ENCODE measurements at places on chromosomes 2 and 18.
A peak's percentile ranks its signal among the peaks of the same experiment; 100 is the strongest.

GRCh38 chr2:26169681-26170414 lies 3.0 kb upstream of the GAREM2 start:
- DNase-seq: no peak

GRCh38 chr2:216956820-216957493 lies 97.1 kb upstream of the TNP1 start:
- no peak for DNase-seq

- no peak for DNase-seq
These were observed 49.1 kb downstream of the CCDC195 start for GRCh38 chr2:224666951-224667553.

DNA sequence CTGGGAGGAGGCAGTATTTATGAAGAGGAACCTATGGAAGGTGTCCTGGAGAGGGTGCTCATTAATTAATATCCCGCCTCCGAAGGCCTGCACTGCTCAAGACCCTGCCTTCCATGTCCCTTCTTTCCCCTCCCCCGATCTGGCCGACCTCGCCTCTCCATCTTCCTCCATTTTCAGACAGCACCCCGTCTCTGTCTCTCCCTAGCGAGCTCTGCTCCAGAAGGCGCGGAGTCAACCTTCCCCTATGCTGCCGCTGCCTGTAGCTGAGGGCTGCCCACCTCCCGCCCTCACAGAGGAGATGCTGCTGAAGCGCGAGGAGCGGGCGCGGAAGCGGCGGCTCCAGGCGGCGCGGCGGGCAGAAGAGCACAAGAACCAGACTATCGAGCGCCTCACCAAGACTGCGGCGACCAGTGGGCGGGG lies 1.1 kb upstream of the WBP1 start:
- DNase-seq: no peak

DNA sequence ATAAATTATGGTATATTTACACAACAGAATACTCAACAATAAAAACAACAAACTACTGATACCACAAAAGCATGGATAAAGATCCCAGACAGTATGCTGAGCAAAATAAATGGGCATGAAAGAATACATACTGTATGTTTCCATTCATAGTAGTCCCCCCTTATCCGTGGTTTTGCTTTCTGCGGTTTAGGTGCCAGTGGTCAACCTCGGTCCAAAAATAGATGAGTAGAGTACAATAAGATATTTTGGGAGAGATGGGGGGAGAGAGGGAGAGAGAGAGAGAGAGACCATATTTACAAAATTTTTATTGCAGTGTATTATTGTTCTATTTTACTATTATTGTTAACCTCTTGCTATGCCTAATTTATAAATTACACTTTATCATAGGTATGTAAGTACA lies 21.0 kb upstream of the TGFA start:
- DNase-seq: no peak

GRCh38 chr2:45390861-45391260 lies 220.2 kb downstream of the SRBD1 start:
- no peak for DNase-seq

GRCh38 chr2:97993926-97994325 lies 1.8 kb downstream of the TMEM131 start:
- DNase-seq: no peak

DNA sequence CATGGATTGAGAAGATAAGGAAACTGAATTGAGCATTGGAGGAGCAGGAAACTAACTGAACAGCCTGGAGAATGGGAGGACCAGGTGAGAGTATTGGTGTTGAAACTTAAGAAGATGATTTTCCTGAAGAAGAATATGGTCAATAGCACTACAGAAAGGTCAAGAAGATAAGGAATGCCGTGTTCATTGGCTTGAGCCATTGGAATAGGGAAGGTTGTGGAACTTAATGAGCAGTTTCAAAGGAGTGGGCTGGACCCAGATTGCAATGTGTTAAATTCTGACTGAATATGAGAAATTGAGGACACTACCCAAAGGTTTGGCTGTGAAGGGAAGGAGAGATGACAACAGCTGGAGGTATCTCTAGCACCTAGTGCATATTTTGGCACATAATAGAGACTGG lies 19.0 kb downstream of the KCMF1 start:
- DNase-seq: no peak

DNA sequence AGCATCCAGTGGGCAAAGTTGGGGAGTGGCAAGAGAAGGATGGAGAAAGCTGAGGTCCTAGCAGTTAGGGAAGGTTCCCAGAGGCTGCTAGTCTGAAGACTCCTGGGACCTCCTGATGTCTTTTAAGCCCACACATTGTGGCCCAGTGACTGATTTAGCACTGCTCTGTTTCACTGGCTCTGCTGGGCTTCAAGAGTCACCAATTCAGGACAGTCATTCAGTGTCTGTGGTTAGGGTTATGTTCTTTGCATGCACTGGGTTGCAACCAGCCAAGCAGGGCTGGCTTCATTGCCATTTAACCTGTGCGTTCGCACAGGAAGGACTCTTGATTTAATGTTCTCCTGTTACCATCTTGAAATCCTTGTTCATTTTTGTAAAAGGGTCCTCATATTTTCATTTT lies 199.2 kb downstream of the ICOS start:
- no peak for DNase-seq

GRCh38 chr2:141264848-141265247 lies 866.0 kb downstream of the LRP1B start:
- no peak for DNase-seq

DNA sequence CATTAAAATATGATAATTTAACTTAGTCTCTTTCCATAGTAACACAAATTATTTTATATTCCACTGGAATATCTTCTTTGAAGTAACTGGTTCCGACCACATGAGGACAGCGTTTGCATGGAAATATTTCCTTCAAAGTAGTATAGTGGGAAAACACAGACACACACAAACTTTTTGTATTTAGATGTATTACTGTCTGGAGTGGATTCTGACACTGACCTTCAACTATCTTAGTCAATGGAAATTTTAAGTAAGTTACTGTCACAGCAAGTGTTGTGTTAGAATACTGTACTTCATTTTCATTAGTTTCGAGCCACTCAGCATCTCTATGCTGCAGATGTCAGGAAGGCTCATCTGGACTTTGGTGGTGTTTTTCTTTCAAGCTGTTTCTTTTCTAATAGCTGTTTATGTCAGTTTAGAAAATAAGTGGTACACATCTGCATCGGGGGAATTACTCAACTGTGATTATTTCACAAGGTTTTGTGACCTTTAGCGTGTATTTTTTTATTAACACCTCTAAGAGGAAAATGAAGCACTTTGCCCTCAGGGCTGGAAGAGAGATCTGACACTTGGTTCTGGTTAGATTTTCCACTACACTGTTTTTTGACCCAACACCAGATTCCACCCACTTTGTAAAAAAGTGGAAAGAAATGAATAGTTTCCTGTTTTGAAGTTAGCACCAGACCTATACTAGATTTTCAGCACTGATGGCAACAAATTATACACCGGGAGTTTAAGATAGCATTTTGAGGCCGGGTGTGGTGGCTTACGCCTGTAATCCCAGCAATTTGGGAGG lies 18.9 kb upstream of the THOC1 start:
- DNase-seq: peak; percentile 49

DNA sequence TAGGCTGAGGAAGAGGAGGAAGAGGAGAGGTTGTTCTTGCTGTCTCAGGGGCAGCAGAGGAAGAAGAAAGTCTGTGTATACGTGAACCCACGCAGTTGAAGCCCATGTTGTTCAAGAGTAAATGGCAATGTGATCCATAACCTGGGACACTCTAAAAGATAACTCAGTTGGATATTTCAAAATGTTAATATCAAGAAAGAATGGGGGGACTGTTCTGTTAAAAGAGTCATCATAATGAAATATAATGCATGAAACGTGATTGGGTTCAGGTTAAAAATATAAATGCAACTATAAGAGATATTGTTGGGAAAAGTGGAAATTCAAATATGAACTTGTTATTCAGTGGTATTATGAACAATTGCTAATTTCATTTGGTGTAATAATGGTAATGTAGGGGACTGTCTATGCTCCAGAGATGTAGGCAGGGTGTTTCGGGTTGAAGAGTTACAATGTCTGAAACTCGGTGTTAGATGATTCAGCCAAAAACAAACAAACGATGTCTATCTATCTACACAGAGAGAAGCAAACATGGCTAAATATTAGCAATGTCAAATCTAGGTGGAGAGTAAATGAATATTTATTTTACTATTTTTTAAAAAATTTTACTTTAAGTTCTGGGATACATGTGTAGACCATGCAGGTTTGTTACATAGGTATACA lies 21.1 kb upstream of the POLE4 start:
- DNase-seq: no peak

DNA sequence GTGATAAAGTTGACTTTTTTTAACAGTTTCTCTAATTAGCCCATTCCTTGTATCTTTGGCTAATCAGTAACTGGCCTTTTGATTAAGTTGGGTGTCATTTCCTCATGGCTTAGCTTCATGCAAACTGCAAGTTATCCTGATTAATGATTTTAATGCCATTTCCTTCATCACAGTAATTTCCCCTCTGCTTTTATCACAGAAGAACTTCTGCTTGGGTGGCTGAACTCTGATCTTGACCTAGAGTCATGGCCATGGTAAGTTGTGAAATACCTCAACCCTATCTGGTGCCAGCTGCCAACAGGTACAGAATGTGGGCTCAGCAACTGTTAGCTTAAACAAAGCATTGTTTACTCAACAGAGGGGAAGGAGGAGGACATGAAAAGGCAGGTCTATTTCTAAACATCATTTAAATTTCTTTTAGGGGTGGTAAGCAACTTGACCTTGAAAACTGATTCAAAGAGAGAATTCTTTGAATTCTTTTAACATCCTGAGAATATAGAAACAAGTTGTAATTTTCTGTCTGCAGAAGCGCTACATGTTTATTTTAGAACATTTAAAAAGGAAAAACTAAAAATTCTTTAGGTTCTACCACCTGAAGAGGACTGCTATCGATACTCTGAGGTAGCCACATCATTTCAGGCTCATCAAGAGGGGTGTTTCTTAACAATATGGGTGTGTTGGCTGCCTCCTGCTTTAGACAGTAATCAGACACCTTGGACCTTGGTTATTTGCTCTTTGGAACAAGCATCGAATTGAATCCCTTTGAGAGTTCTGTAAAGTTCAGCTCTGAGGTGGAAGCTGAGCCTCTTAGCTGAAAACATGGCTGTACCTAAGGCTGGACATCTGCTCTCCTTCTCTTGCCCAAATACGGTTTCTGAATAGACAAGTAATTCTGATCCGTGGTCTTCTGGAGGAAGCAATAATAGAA lies 39.7 kb downstream of the ANXA4 start:
- DNase-seq: no peak
